ENCODE measurements at places on chromosomes 12 and 14. TPM values are rescaled to one million over a fixed set of nuclear protein-coding genes. Genes with fewer than 3 reads are reported as not detected.

The TAS2R42 gene
- total RNA-seq: not detected

The IAPP gene
- not detected for total RNA-seq

The SYCP3 gene
- 0.28 TPM for total RNA-seq

The MMP19 gene
- 0.67 TPM for total RNA-seq

The GLS2 gene
- 12.2 TPM for total RNA-seq

The EPYC gene
- not detected for total RNA-seq

The PRH1 gene
- 15.3 TPM for total RNA-seq

The ZNF140 gene
- total RNA-seq: 28.2 TPM

The BCL11B gene
- 165 TPM for total RNA-seq

The RTN1 gene
- 0.39 TPM for total RNA-seq

The CISTR gene
- total RNA-seq: not detected

The ADCY4 gene
- 7.1 TPM for total RNA-seq

DNA sequence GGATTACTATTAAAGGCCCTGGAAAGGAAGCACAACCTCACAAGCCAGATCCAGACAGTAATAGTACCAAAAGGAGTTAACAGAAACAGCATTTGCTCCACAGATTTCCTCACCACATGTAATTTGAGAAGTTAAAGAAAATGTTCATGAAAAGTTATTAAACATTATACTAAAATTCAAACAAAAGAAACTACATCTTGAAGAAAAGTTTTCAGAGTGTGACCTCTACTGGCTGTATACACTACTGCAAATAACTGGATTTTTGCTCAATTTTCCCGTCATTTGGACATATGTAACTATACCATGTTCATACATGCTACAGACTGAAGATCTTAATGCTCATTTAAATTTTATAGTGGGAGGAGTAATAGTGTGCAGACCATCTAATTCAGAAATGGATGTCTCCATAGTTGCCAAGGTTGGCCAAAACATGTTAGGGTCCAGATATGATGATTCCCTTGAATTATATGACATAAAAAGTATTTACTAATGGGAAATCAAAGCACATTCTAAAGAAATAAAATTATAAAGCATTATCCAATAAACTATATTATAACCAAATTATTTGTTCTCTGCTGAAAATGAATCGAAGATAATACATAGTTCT, 5.6 kb downstream of the KRR1 start:
- peak; percentile 37 for DNase-seq

GRCh38 chr14:99883866-99884650, 90.8 kb downstream of the EML1 start:
- DNase-seq: no peak

- no peak for DNase-seq
These were observed 20.1 kb upstream of the RIN3 start for GRCh38 chr14:92493492-92493891.

GRCh38 chr12:51925346-51926063, 18.2 kb downstream of the ACVRL1 start:
- no peak for DNase-seq

GRCh38 chr12:57151741-57152630, 4.6 kb upstream of the LRP1-AS start:
- DNase-seq: no peak

DNA sequence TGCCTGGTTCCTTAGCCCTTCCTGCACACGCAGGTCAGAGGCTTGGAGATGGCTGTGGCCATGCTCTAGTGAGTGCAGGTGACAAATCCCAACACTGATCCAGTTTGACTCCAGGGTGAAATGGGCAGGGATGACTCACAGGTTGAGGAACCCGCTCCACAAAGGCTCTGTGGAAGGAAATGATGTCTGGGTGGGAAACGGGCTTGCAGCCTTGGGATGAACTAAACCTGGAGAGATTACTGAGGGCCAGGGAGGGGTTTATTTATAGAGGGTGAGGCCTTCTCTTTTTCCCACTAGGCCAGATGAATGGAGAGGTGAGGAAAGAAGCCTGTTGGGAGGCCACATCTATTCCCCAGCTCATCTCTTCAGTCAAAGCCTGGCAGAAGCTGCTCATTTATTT, 29.3 kb upstream of the EMP1 start:
- no peak for DNase-seq

DNA sequence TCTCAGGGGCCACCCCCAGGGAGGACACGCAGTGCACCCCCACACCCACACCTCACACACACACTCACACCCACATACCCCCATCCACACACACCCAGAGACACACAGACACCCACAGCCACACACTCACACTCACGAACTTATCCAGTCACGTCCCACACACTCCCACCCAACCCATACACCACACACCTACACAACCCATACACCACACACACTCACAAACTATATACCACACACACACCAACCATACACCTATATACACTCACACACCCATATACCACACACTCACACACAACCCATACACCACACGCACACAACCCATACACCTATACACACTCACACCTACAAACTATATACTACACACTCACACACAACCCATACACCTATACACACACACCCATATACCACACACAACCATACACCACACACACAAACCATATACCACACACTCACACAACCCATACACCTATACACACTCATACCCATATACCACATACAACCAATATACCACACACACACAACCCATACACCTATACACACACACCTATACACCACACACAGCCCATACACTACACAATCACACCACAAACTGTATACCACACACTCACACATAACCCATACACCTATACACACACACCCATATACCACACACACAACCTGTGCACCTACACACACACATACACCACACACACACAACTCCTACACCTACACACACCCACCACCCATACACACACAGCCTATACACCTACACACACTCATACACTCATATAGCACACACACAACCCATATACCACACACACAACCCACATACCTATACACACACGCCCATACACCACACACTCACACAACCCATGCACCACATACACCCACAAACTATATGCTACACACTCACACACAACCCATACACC, 42.7 kb downstream of the TMEM121 start:
- DNase-seq: no peak

DNA sequence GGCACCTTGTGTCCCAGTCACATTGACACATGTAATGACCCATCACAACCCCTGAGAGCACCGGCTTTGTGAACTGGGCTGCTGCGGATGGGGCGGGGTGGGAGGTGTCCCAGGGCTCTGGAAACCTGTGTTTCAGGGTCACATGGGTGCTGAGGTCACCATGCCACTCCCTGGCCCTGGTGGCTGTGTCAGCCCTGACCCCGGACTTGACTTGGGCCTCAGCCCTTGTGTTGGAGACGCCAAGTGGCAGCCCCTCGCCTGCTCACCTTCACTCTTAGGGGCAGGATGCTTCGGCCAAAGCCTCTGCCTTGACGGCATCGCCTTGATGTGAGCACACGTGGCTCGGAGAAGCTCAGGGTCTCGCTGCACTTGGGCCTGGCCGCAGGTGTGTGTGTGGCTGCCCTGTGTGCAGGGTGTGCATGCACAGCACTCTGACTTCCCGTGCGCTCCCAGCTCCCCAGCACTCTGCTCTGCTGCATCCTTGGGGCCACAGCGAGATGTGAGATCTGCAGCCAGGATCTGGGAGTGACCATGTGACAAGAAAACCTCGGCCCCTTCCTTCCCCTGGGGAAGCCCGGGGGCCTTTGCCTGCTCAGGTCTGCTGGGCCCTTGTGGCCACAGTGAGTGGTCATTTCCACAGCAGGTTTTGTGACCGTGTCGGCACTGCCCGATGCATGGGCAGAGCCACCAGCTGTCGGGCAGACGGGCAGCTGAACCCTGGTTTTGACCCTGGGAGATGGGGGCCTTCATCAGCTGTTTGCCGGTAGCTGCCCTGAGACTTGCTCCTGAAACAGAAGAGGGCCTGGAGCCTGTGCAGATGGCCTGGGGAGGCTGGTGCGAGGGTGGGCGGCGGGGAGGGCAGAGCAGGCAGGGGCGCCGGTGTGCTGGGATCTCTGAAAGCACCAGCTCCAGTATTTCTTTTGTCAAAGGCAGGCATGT, 167.4 kb downstream of the KIF26A start:
- no peak for DNase-seq

DNA sequence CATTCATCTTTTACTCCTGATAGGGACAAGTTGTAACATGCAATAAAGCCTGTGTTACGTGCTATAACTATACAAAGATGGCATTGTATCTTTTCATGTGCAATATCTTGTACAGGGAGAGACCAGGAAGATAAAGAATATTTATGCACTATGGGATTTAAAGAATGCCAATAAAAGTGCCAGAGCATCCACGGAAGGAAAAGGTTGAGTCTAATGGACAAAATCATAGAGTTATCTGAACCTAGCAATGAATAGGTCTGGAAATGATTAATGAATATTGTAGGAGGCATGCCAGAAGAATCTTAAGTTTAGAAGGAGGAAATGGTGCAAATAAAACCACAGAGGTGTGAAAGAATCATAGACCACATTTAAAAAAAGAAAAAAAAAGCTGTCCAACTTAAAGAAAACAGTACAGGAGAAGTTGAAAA, 263.9 kb downstream of the KCNC2 start:
- peak; percentile 55 for DNase-seq

DNA sequence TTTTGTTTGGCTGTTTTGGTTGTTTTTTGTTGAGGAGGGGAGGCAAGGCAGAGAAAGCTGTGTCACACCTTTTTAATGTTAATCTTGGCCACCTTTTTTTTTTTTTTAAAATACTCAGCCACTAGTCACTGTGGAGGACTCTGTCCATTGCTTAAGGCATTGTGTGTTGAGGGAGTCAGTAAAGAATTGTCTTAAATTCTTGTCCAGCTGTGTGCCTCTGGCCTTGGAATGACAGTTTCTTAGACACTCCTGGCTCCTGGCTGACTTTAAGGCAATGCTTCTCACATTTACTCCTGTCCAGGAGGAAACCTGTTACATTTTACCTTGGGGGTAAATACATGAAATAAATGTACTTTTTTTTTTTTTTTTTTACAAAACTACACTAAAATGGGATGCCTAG, 18.1 kb upstream of the SMCO2 start:
- DNase-seq: no peak

GRCh38 chr12:103013741-103014300, 56.3 kb downstream of the ASCL1 start:
- no peak for DNase-seq

DNA sequence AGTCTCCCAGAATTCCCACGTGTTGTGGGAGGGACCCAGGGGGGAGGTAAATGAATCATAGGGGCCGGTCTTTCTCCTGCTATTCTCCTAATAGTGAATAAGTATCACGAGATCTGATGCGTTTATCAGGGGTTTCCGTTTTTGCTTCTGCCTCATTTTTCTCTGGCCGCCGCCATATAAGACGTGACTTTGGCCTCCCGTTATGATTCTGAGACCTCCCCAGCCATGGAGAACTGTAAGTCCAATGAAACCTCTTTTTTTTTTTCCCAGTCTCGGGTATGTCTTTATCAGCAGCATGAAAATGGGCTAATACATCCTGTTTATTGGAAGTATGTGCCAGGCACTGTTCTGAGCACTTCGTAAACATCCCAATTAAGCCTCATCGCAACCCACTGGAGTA, 788 bp downstream of the KRT72 start:
- DNase-seq: no peak

DNA sequence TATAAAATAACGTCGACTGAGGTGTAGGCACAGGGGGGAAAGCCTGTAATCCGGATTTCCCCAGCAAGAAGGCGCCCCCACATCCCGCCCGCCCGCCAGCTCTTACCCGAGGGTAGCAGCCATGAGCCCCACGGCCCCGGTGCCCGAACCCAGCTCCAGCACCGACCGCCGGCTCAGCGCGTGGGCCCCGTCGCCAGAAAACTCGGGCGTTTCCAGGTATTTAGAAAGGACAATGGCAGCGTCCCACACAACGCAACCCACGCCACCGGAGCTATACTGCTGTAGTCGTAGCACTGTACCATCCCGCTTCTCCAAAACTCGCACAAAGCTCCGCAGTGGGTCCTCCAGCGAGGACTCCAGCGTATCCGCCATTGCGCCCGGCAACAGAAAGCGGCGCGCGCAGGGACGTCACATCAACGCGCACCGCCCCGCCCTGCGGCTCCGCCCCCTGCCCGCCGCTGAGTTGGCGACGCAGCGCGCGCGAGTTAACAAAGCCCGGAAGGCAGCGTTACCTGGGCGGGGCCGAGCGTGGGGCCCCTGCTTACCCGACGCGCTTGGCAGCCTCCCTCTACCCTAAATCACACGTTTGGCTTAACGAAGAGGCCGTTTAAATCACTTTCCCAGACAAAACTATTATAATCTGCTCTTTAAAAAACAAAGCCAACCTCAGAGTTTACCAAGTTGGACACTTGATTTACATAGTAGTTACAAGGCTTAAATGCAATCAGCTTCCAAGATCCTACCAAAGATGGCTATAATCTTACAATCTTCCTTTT, at the start of gene VCPKMT:
Gene VCPKMT (minus strand): TSS at position 392 of the 776 bp plus-strand sequence. CDS start 20 bp downstream, at position 372.
- DNase-seq: peak; percentile 96

DNA sequence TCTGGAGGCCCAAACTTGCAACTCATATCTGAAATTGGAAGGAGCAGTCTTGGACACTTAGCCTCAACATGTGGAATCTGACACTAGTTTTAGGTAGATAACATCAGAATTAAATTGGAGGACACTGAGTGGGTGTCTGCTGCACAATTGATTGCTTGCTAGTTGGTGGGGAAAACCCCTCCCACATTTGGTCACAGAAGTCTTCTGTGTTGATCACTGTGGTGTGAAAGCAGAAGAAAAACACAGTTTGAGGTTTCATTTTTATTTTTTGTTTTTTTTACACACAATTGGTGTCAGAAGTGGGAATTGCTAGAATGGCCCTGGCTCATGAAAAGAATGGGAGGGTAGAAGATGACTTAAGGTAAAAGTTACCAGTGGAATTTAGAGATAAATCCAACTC, 78.0 kb upstream of the CD163 start:
- DNase-seq: no peak

- DNase-seq: no peak
These were observed 11.5 kb downstream of the SLC38A2 start for GRCh38 chr12:46360908-46361666.

DNA sequence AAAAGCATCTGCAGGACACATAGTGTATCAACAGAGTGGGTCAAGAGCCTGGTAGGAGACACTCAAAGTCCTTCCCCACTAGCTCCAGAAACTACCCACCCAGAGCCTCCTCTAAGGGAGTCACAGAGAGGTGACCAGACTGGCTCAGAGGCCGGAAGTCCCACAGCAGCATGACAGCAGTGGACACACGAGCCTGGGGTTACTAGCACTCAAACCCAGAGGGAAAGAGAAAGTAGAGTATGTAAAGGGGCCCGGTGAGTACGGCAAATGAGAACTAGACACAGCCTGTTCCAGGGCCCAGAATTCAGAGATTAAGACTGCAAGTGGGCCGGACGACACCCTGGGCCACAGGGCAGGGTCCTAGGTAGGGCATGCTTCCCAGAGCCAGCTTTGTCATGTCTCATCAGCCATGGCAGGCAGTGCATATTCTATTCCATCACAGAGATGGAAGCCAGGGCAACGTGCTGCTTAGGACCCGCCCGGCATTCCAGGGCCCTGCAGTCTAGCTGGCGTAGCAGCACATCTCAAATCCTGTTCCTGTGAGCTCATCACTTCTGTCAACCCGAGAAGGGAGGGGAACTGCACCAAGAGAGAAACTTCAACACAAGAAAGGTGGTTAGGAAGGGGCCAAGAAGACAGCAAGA, 4.2 kb downstream of the IFFO1 start:
- no peak for DNase-seq
